ENCODE measurements at places on chromosomes 5 and 9.

- peak; percentile 78 for DNase-seq
Observed at GRCh38 chr5:76641514-76642120, 18.4 kb upstream of the F2RL2 start.

- DNase-seq, result no peak
Observed at GRCh38 chr5:139745132-139745799, 50.3 kb upstream of the PSD2 start.

DNA sequence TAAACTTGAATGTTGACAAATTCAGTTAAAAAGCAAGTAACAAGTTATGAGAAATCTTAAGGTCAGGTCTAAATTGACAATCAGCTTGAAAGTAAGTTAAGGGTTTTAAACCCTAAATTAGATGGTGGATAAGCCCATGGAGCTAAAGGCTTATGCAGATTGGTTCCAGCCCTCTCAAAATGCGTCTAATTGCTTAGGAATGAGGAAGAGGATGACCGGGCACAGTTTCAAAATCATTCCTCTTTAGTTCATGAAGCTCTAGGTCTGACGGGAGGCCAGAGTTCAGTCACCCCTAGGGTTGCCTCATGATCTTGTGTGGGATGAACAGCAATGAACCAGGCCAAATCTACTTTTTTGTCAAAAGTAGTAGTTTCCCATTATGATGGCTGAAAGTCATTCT, 75.4 kb downstream of the SLC38A9 start:
- DNase-seq, result no peak

DNA sequence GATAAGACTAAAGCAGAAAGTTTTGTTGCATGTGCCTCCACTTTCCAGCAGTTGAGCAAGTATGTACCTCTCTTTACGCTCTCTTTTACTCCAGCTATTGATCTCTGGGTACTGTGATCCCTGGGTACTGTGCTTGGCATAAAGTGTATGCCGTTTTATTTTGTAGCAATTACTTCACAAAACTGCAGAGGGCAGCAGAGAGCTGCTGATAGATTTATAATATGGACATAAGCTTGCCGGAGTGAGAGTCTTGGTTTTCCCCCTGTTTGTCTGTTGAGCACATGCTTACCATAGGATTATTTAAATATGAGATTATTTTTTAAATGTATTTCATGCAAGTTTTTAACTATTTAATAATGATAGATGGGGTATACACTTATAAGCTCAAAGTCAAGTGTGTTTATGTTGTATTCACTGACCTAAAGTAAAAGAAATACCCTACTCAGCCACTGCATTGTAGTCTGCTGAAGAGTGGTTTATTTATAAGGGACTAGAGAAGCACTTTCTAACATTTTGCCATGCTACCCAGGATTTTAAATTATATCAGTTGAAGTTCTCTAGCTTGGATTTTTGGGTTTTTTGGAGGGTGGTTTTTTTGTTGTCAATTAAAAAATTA, 13.0 kb downstream of the TTC1 start:
- DNase-seq, result peak; percentile 64

- DNase-seq, result no peak
Observed at GRCh38 chr9:108478431-108479332, 377.1 kb downstream of the ACTL7B start.

GRCh38 chr5:54309691-54310432, 511 bp downstream of the ARL15 start:
- peak; percentile 47 for DNase-seq

- no peak for DNase-seq
Observed at GRCh38 chr5:10289353-10289752, 18.3 kb downstream of the CMBL start.

DNA sequence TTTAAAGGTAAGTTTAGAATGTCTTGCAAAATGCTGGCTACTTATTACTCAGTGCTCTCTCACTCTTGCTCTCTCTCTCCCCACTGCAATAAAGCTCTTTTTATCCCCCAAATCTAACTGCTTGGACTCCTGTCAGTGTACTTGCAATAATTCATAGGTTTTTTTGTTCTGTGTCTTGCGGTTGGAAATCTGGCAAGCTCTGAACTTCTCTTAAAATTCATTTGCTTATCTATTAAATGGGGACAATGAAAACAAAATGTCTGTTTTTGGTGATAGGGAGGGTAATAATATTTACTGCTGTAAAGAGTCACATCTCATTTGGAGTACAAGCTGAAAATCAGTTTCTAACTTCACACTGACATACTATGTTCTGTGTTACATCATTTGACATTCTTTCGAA, 18.7 kb upstream of the OR13D1 start:
- DNase-seq, result no peak

- DNase-seq, result no peak
Observed at GRCh38 chr5:176441921-176442323, 6.3 kb upstream of the FAF2 start.

DNA sequence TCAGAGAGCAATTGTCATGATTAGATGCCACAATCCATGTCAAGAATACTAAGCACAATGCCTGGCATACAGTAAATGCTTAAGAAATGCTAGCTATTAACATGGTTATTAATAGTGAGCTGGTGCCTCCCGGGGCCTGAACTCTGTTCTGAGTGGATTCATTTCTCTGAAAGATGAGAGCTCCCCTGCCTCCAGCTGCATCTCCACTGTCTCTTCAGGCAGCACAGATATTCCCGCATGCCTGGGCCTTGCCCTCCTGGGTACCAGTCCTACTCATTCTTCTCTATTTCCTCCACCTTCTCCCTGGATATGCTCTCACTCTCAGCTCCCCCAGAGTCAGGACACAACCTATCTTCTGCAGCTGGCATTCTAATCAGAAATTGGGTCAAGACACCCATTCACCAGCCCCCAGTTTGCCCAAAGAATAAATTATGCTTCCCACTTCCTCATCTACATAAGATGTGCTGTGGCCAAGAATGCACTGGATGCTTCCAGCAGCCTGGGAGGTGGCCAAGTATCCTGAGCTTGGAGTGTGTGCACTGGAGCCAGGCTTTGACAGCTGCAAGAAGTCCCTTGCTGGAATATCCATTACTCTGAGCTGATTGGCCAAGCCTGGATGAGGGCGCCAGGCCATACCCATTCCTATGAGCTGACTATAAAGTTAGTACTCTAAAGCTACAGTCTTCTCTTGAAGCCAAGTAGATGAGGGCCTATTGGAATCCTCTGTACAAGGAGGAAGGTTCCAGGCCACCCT, 669.0 kb downstream of the ACTL7B start:
- DNase-seq, result no peak

DNA sequence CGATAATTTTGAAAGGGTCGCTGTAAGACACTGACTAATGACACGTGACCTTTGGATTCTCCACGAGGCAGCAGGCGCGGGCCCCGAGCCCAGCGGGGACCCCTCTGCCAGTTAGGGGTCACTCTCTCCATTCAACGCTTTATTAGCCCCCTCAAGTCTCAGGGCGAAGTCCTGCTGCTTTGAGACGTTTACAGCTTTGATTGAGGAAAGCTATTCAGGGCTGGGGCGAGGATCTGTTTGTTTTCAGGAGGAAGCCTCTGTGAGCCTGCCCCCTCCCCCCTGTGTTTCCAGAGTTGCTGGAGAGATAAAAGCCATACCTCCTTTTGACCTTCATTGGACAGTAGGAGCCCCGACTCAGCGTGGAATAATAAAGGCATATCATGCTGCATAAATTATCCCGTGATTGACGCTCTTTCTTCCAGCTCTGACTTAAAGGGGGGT, 31.4 kb upstream of the MSX2 start:
- DNase-seq, result no peak

DNA sequence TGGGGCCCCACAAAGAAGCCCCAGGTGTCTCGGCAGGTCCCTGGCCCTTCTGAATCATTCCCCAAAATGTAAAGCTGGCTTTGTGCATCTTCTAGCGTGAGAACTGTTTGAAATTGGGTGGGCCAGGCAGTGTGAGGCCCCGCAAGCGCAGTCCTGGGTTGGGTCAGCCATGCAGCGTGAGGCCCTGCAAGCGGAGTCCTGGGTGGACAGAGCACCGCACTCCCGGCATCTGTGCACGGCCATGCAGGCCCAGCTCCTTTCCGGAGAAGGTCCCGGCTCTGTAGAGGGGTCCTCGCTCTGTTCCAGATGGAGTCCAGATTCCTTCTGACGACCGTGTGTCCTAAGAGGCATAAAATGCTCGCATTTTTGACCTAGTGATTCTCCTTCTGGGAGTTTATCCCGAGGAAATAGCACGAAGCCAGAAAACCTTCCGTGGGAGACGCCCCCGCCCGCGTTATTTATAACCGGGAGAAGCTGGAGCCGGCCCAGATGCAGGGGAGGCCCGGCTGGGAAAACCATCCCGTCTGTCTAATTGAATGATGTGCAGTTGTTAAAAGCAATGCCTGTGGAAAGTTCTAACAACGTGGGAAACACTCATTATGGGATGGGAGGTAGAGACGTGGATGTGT, 19.4 kb upstream of the NOTCH1 start:
- DNase-seq, result no peak

DNA sequence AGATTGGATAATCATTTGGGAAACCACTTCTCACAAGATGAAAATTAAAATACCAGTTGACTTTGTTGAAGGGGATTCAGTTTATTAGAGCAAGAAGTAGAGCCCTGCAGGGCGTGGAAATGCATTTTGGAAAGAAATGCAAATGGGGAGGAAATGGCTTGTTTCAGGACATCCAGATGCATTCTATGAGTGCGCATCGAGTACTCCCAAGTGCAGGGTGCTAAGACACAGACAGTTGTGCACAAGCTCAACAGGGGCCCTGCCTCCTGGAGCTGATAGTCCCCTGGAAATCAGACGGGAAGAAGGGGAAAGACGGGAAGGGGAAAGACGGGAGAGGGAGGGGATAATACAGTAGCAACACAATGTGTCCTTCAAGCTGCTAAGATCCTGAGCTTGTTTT, 64.0 kb downstream of the NSUN2 start:
- DNase-seq, result no peak

- DNase-seq, result no peak
Observed at GRCh38 chr9:75108571-75108970, 20.3 kb downstream of the OSTF1 start.

DNA sequence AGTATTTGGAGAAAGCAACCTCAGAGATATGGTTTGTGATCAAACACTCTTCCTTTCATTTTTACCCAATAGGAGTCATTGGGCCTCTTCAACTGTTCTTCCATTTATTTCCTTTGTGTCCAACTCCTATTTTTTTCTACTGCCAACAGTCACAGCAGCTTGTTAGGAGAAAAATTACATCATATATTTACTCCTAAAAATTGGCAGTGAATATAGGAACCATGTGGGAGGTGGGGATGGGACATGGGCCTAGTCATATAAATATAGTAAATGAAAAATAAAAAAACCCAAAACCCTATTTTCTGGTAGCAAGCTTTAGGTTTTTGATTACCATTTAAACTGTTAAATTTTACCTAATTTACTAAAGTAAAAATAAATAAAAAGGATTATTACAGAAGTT, 134.9 kb upstream of the MPDZ start:
- DNase-seq, result no peak

DNA sequence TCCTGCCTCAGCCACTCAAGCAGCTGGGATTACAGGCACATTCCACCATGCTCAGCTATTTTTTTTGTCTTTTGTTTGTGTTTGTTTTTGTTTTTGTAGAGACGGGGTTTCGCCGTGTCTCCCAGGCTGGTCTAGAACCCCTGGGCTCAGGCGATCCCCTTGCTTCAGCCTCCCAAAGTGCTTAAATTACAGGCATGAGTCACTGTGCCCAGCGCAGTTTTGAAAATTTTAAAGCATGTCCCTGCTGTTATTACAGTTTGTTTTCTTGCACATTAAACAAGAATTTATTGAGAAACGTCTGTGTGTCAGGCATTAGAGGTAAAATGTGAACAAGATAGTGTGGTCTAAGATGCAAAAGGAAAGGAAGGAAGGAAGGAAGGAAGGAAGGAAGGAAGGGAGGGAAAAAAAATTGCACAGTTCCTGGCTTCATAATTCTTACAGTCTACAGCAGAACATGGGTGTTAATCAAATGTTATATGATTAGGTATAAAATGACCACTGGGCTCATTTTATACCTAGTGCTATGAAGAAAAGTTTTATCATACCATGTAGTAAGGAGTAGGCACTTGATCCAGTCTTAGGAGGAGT, 205.4 kb downstream of the SNX18 start:
- DNase-seq, result no peak

DNA sequence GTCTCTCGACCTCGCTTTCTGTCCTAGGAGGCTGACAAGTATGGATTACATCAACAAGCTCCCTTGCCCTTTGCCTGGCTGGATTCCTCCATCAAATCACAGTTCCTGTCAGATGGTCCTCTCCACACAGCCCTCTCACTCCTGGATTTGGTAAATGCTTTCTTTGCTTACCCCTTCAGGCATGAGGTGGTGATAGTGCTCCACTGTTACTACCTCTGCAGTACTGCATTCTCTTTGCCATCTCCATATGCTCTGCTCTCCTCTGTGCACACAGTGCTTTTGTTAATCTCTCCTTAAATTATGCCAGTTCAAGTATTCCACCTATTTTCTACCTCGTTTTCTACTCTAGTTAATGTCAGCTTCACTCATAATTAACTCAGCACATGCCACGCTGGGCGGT, 279.2 kb downstream of the DMAC1 start:
- DNase-seq, result no peak

GRCh38 chr9:121956808-121957207, 136.3 kb downstream of the TTLL11 start:
- DNase-seq, result no peak

DNA sequence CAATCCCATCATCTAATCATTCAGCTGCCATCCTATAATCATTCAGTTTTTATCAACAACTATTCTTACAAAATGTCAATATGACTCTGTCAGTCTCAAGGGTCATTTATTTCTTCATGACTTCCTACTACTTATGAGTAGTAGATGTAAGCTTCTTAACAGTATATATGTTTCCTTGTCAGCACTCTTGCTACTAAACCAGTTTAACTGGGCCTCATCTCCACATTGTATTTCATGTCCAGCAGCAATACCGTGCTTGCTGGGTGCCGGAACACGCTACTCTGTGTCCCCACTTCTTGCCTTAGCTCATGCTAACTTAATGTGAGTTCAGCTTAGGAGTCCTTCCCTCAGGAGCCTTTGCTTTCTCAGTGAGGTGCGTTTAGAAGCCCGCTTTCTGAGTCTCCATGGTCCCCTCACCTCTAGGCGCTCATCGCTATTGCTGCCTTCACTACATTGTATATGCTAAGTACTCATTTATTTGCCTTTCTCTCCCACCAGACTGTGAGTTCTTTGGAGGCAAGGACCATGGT, 32.9 kb downstream of the ELL2 start:
- no peak for DNase-seq

GRCh38 chr5:147616421-147616820, 106.6 kb upstream of the DPYSL3 start:
- no peak for DNase-seq

DNA sequence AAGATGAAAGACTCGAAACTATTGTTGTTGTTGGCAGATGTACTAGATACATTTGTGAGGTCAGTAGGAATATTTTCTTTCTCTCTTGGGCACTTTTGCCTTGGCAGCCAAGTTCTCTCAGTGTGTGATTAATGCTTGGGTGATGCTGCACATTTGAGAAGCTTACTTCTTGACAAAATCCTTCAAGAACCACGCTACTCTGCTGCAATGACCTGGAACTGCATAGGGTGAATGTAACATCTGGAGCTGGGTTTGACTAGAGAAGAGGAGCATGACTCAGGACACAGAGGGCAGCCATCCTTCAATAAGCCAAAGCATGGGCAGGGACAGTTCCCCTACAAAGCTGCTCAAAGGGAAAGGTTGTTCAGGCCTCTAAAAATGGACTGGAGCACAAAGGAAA, 75.5 kb upstream of the PUM3 start:
- DNase-seq, result no peak

- DNase-seq, result peak; percentile 26
Observed at GRCh38 chr5:14594378-14595074, 12.9 kb downstream of the OTULINL start.

- DNase-seq, result no peak
Observed at GRCh38 chr5:124480022-124480421, 266.4 kb downstream of the ZNF608 start.

- DNase-seq, result no peak
Observed at GRCh38 chr5:160311491-160312133, 752 bp downstream of the CCNJL start.
